SJSA1 (cell line): ENCODE measurements at places on chromosomes 2 and 18. TPM values are rescaled to one million over a fixed set of nuclear protein-coding genes. Genes with fewer than 3 reads are reported as not detected.

The TUBA3E gene
- not detected in 2 replicates for total RNA-seq

The FZD7 gene
- total RNA-seq: 77.8 and 90.7 TPM in 2 replicates

The GAREM1 gene
- 2.9 and 5.1 TPM in 2 replicates for total RNA-seq

The LOXHD1 gene
- not detected in 2 replicates for total RNA-seq

The SLC30A3 gene
- not detected in 2 replicates for total RNA-seq

The DCDC2C gene
- total RNA-seq: not detected in 2 replicates

The PARD6G gene
- 4.4 and 6.1 TPM in 2 replicates for total RNA-seq

The ASAP2 gene
- total RNA-seq: 12.9 and 15.5 TPM in 2 replicates

The SRD5A2 gene
- not detected in 2 replicates for total RNA-seq

The RAD51AP2 gene
- not detected in 2 replicates for total RNA-seq
